ENCODE measurements at places on chromosomes 1 and 21. TPM values are rescaled to one million over a fixed set of nuclear protein-coding genes. Genes with fewer than 3 reads are reported as not detected.

The NBPF3 gene
- 4.7 TPM for total RNA-seq

The GNG12 gene
- total RNA-seq = 67.8 TPM

The SPATA1 gene
- total RNA-seq = 3.4 TPM

The DDR2 gene
- 132 TPM for total RNA-seq

The EDARADD gene
- total RNA-seq = 2.2 TPM

The VHLL gene
- total RNA-seq = not detected

DNA sequence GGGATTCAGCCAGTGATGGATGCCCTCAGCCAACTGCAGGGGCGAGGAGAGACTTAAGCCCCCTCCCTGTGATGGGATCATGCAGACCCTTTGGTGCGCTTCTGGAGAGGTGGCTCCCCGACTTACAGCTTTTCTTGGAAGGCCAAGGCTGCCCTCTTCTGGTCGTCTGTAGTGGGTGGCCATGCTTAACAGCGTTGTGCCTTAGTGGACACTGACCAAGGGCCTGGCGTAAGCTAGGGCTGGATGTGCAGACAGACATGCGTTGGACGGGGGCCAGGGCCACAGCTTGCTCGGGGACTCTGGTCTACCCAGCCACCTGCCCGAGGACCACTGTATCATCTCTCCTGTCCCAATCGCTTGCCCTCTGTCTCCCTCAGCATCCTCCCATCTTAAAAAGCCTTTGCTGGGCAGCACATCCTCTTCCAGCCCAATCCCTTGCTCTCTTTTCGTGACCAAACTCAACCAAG, 5.5 kb downstream of the AZIN2 start:
- peak; percentile 89 for DNase-seq

GRCh38 chr21:41612674-41613532, 104.9 kb upstream of the TMPRSS2 start:
- peak; percentile 87 for DNase-seq

DNA sequence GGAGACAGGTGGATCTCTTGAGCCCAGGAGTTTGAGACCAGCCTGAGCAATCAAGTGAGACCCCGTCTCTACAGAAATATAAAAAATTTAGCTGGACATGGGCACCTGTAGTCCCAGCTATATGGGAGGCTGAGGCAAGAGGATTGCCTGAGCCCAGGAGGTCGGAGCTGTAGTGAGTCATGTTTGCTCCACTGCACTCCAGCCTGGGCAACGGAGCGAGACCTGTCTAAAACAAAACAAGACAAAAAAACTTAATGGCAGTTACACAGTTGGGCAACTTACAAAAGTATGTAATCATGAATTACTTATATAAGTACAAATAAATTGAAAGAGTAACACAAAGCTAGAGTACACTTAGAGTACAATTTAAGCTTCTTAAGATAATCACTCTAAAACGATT, 25.2 kb downstream of the RC3H1 start:
- DNase-seq = no peak

DNA sequence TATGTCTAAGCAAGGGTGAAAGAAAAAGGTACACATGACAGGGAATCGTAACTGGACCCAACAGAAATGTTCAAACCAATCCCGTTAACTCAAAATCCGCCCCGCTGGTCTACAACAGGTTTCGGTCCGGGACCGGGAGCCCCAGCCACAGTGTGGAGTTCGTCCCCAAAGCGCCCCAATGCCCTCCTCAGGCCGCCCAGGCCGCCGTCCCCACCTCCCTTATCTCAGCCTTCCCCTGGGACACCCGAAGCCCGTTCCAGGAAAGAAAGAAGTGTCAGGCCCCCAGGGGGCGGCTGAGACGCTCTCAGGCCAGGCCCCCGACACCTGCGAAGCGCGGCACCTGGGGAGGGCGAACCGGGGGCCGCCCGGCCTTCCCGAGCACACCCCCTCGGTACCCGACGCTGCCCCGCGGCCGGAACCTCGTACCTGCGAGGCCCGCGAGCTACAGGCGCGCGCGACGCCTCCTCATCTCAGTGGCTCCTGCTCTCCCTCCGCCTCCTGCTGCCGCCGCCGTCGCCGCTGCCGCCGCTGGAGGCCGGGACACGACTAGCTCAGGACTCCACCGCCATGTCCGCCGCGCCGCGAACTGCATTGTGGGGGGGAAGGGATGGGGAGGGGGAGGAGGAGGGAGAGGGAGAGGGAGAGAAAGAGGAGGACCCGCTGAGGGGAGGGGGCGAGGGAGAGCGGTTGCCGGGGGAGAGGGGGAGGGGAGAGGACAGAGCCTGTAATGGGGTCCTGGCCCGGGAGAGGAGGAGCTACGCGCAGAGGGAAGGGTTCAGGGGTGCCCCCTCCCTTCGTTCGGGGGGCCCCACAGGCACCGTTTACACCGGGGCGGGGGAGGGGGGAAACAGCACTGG, at the start of gene TUT4:
TSS of gene TUT4 (minus strand) at position 588 of the 857 bp plus-strand sequence. CDS start 26,812 bp downstream, outside the sequence.
- peak; percentile 87 for DNase-seq

- DNase-seq = no peak
Measured at GRCh38 chr1:180928331-180929230, 15.9 kb downstream of the KIAA1614 start.

DNA sequence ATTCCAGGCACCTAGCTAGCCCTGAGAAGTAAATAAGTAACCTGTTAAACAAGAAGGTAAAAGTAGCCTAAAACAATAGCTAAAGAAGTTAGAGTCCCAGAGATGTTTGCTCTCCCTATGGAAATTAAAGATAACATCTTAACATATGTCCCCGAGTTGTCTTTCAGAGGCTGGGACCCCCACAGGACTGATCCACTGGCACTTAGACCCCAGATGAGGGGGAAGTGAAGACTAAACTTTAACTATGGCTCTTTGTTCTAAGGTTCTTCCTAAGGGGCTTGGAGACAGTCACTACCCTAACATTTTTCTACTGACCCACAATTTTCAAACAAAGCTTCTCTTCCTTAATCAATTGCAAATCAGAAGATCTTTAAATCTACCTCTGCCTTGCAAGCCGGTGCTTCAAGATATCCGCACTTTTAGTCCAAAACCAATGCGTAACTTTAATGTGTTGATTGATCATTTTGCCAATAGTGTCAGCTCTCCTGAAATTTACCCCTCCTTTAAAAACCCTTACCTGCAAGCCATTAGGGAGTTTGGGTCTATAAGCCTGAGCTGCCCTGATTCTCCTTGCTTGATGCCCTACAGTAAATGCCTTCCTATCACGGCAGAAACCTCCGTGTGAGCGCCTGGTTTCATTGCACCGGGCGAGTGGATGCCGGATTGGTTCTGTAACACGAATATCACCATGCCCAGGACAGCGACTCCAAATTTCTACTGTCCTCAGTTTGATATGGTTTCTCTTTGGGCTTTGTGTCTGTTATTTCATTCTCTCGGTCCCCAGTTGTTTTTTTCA, 404.4 kb downstream of the SIPA1L2 start:
- DNase-seq = no peak

- DNase-seq = peak; percentile 84
Measured at GRCh38 chr1:154221278-154222001, 685 bp downstream of the UBAP2L start.

DNA sequence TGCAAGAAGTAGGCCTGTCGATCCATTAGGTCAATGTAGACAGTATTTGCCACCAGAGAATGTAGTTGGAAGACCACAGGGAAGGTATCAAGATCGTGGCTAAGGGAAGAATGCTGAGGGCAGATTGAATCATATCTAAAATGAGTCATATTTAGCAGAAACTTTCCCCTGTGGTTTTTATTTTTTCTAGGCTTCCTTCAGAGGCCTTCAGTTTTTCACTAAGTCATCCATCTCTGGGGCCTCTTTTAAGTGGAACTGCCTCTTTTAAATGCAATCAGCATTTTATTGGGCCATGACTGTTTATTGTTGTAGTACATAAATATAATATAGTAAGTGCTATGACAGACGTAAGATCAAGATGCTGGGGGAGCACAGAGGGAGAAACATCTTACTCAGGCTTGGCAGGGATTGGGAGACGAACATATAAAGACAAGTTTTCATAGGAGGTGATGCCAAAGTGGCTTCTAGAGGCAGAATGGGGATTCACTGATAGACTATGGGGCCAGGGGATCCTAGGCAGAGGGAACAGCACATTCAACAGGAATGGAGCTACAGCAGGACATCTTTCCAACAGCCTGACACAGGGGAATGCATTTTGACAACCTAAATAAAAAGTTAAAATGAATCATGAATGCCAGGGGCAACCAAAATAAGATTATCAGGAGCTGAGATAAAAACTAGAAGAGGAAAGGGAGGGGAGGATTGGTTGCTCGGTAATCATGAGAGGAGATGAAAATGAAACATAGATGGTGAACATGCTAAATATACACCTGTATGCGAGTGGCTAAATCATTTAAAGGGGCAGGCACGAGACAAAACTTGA, 20.1 kb downstream of the UBE2U start:
- DNase-seq = no peak

- no peak for DNase-seq
Measured at GRCh38 chr1:205626216-205626615, 5.6 kb downstream of the ELK4 start.

GRCh38 chr1:20474333-20474975, 11.6 kb downstream of the CAMK2N1 start:
- no peak for DNase-seq

GRCh38 chr1:184770181-184770979, 15.7 kb upstream of the EDEM3 start:
- DNase-seq = no peak

- no peak for DNase-seq
Measured at GRCh38 chr1:226882631-226883409, 12.4 kb downstream of the PSEN2 start.

DNA sequence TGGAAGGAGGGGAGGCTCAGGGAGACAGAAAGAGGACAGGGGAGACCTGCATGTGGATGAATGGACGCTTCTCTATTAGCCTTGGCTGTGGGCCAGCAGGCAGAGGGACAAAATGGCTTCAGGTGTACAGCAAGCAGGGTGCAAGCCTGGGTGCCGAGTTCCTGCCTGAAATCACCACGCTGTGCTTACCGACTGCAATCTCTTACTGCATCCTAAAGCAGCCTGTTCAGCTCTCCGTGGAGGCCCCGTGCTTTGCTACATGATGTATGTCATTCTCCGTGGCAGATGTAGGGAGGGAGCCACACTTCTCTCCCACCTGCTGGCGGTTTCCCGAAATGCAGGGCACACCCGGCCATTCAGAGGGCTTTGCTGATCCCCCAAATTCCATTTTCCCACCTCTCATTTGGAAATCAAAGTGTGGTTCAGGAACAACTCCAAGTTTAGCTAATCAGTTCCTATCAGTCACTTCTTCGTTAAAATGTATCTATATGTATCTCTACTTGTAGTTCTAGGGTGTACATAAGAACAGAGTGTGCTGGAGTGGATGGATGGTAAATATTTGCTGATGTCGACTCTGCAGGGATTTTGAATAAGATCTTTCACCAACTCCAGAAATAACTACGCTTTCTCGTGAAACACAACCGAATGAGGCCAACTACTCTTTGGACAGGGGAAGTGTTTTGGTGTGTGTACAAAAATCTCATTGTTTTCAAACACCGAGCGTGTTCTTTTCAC, 122.3 kb upstream of the BACE2 start:
- no peak for DNase-seq

DNA sequence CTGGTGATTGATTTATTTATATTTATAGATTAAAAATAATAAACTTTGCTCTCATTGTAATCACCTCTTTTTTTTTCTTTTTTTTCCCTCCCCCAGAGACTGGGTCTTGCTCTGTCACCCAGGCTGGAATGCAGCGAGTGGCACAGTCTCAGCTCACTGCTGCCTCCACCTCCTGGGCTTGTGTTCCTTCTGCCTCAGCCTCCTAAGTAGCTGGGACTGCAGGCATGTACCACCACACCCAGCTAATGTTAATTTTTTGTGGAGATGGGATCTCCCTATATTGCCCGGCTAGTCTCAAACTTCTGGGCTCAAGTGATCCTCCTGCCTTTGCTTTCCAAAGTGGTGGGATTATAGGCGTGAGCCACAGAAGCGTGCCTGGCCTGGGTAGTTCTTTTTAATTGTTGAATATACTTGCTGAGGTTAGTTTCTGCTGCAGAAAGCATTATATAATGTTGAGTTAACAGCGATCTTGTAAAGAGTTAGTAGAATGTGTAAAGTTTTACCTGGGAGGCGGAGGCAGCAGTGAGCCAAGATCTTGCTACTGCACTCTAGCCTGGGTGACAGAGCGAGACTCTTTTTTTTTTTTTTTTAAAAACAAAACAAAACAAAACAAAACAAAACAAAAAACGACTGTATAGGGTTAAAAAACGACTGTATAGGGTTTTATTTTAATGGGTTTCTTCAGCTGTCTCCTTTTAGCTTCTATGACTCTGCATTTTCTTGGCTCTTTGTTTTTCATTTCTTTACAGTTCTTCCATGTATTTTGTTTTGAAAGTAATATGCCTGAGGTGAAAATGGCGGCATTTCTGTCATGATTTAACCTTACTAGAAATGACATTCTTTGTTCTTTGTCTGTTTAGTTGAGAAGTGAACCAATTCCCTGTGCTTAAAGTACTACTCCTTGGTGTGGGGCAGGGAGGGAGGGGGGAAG, 82.7 kb downstream of the CAMTA1 start:
- DNase-seq = no peak

- no peak for DNase-seq
Measured at GRCh38 chr1:226027538-226028217, 28.5 kb upstream of the SDE2 start.

DNA sequence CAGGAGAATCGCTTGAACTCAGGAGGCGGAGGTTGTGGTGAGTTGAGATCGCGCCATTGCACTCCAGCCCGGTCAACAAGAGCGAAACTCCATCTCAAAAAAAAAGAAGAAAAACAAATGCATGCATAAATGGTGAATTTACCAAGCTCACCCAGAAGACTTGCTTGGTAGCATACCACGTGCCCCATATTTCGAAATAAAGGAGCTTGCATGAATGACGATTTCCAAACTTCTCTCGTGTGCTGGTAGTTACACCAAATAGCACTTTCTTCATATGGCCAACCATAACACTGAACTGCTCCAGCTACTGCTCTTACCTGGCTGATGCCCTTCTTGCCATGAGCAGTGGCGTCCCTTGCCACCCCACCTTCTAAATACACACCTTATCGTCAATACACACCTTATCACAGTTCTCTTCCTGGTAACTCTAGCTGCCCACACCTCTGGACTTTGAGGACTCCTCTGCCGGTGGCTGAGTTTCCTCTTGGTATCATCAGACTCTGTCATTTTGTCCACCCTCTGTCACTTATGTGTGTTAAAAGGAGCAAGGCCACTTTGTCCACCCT, 2.8 kb downstream of the DOP1B start:
- DNase-seq = no peak

DNA sequence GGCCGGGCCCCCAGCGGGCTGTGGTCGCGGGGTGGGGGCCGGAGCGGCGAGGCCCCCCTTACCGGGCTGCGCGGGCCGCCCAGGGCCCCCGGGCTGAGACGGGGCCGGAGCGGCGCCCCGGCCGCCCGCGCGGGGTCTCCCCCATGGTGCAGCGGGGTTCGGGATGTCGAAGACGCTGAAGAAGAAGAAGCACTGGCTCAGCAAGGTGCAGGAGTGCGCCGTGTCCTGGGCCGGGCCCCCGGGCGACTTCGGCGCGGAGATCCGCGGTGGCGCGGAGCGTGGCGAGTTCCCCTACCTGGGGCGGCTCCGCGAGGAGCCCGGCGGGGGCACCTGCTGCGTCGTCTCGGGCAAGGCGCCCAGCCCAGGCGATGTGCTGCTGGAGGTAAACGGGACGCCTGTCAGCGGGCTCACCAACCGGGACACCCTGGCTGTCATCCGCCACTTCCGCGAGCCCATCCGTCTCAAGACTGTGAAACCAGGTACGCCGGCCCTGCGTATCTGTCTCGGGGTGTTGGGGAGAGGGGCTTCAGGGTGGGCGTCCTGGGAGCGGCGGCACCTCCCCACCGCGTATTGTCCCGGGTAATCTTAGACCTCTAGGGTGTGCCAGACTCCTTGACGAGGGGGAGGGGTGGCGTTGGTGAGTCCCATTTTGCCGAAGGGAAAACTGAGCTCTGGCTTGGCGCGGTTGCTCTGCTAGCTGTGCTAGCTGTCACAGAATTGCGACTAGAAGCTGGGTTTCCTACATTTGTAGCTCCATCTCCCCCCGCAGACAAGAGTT, 745 bp downstream of the MAGI3 start:
- peak; percentile 71 for DNase-seq
